Urothelium cell line (cell line): ENCODE measurements at places on chromosomes 7 and 10.

DNA sequence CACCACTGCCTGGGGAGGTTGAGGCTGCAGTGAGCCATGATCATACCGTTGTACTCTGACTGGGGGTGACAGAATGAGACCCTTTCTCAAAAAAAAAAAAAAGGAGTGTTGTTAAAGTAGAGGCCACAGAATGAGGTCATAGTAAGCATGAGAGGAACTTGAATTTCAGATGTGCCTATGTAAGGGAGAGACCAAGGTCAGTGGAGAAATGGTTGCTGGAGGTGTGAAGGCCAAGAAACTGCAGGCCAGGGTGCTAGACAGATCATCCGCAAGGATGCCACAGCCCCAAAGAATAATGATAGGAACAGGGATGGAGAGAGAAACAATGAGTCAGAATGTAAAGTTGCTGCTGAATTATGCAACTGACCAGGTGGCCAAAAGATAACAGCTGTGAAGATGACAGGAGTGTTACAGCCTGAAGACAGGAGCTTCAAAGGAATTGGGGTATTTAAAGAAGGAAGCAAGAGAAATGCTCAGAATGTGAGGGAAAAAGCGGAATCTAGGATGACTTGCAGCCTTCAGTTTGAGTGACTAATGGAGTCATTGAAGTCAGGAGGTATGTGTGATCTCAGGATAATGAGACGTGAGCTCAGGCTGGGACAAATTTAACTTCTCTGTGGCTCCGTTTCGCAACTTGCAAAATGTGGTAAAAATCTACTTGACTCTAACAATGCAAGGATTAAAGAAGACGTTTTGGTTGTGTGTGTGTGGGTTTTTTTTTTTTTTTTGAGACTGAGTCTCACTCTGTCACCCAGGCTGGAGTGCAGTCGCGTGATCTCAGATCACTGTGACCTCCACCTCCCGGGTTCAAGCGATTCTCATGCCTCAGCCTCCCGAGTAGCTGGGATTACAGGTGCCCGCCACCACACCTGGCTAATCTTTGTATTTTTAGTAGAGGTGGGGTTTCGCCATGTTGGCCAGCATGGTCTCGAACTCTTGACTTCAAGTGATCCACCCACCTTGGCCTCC, 22.2 kb downstream of the TYW1B start:
- DNase-seq: no peak

DNA sequence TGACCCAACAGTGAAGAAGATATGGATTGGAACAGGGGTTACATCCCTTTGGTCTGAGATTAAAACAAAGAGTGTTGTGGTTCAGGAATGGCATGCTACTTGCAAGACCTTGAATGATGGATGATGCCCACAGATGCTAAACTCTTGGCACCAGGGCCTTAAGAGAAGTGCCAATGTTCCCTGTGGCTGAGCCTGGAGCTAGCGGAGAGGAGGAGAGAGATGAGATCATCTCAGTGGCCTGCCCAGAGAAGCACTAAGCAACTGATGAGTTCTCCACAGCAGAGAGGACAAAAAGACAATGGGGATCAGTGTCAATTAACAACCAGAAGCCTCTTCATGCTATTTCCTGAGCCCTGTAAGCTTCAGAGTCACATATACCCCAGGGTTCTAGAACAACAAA, 97.8 kb downstream of the ELAPOR2 start:
- DNase-seq: no peak

DNA sequence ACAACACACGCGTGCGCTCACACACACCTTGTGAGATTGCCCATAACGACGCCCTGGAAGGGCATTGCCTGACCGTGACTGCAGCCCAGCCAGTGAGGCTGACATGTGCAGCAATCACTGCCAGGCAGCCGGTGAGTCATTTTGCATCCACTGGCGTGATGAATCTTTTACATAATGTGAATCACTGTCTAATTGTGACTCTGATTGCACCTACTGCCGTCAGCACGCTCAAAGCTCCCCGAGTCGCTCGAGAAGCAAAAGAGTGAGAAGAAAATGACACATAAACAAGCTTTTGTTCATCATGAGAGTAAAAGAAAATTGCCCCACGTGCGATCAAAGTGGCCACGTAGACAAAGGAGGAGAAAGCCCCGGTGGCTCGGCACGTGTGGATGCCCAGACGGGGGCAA, 117.4 kb upstream of the PFKP start:
- DNase-seq: peak; percentile 21

GRCh38 chr10:132518572-132519381, 18.8 kb upstream of the INPP5A start:
- no peak for DNase-seq

DNA sequence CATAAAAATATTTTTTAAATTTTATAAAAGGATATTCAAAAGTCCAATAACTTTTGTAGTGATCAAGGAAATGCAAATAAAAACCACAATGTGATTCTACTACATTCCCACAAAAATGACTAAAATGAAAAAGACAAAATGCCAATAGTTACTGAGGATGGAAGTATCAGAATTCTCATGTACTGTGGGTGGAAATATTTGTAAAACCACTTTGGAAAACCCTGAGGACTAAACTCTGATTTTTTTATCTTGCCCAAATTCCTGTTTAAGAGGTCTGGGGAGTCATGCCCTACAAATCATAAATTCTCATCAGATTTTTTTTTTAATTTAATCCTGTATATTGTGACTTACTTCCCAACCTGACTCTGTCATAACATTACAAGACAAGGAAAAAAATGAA, 9.8 kb upstream of the SEMA3D start:
- no peak for DNase-seq

DNA sequence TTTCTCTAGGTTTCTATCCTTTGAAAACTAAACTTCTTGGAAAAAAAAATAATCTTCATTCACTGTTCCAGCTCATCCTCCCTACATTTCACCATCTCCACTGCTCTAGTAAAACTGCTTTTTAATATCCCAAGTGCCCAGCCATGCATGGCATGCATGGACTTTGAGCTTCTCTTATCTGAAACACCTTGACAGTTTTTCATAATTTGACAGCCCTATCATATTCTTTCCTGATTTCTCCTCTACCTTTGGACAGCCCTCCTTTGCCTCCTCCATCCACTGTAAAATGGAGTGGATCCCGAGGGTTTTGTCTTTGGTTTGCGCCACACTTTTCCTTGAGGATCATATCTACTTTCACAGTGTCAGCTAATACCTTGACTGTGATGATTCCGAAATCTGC, 212.8 kb downstream of the ANK3 start:
- no peak for DNase-seq

DNA sequence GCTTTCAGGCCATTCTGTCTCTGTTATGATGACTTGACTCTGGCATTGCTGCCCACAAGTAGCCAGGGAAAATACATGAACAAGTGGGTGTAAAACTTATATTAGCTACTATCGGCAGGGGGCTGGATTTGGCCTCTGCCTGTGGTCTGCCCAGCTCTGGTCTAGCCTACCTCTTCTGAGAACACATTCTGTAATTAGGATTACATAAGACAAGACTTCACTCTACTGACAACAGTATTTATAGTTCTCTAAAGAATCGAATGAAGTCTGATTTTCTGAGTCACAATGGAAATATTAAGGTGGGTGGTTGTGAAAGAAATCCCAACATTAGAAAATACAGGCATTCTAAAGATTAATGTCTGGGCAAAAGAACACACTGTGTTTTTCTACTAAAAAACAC, 55.5 kb downstream of the DLD start:
- DNase-seq: no peak

- peak; percentile 23 for DNase-seq
Measured at GRCh38 chr10:98748298-98748697, 301.6 kb upstream of the HPS1 start.

GRCh38 chr10:73854310-73854709, 20.0 kb downstream of the CAMK2G start:
- DNase-seq: no peak

GRCh38 chr10:112967200-112967599, 17.2 kb downstream of the TCF7L2 start:
- DNase-seq: no peak

DNA sequence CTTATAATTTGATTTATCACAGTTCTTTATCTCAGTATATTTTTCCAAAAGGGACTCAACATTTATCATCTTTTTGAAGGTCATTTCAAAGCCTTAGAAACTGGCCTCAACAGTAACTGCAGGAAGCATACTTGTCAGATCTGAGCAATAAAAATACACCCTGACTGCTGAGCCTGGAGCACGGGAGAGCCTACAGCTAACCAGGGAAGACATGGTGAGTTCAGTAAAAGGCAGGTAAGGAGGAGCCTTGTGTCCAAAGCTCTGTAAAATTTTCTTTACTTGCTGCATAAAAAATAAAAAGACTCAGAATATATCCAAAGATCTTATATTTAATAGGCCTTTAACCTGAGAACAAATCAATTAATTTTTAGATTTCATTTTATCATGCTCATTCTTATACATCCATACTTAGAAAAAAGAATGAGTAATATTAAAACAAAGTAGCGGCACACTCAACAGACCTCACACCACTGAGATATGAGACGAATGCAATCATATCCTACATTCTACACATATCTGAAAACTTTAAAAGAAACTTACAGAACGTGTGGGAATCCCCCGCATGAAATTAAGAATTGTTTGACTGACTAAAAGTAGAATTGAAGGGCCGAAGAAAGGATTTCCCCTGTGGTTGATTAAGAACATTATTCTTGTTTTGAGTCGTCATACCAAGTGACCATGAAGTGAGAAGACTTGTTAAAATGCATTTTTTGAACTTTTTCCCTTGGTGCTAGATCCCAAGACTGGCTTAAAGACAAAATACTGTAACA, 296.4 kb upstream of the MKLN1 start:
- no peak for DNase-seq

GRCh38 chr10:31687663-31688482, 240.8 kb downstream of the ARHGAP12 start:
- DNase-seq: no peak

DNA sequence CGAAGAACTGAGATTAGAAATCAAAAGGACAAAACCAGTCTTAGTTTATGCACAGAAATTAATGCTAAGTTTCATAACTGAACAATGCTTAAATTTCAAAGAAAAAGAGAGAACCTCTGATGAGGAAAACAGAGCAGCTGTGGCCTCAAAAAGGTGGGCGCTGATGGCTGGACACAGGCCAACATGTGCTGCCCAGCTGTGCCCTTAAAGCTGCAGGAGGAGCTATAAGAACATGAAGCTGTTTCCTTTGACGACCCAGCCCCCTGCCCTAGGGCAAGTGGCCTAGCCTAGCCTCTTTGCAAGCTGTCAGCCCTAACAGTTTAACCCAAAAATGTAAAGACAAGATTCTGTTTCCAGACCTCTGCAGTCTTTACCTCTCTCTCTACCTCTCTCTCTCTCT, 107.7 kb downstream of the GRID1 start:
- no peak for DNase-seq

DNA sequence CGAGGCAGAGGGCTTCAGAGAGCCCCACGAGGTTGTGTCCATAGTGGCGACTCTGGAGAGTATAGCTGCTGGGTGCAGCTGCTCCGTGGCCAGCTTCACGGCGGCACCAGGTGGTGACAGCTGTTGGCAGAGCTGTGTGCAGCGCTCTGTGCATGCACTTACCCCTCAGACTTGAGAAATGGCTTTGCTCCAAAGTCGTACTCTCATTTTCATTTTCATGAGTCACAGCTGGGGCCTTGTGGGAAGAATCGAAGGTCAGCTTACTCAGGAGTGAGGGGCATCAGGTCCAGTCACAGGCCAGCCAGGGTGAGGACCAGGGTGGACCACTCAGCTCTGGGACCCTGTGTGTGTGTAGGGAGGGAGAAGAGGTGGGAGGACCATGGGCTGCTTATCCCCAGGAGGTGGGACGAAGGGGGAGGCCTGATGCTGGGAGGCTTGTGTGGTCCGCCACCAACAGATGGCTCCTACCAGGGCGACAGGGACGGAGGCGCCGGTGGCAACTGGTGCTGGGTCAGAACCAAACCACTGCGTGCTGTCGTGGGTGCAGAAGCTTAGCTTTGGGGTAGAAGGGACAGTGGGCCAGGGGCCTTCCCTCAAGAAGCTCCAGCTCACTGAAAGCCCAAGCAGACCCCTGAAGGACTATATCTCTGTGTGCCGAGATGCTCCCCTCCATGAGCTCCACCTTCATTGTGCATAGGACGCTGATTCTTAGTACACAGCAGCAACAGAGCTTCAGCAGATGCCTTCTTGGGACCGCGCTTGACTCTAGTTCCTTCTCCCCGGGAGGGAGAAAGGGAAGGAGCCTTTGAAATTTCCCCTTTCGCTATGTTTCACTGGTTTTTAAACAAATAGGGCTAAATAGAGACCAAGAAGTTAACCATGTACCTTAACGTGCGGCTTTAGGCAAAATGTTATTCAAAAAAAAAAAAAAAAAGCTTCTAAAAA, 225.0 kb downstream of the CELF2 start:
- DNase-seq: no peak

- DNase-seq: peak; percentile 65
Measured at GRCh38 chr7:151123822-151124464, 37.7 kb downstream of the AGAP3 start.

DNA sequence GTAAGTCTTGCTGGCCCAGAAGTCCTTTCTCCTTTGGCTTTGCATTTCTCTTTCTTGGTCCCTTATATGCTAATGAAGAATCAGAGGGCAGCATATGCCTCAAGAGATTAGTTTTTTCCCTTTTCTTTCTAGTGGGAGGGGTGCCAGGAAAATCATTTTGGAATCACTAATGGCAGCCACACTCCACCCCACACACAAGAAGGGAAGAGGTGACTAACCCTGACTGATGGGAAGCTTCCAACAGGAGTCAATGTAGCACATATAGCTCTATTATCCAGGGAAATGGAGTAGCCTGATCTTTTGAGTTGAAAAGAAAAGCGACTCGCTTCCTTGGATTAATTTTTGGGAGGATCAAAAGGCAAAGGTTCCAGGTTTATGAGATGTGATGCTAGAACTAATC, 225.3 kb downstream of the KIF20B start:
- DNase-seq: no peak

- DNase-seq: no peak
Measured at GRCh38 chr7:46153951-46154787, 233.1 kb upstream of the IGFBP3 start.

DNA sequence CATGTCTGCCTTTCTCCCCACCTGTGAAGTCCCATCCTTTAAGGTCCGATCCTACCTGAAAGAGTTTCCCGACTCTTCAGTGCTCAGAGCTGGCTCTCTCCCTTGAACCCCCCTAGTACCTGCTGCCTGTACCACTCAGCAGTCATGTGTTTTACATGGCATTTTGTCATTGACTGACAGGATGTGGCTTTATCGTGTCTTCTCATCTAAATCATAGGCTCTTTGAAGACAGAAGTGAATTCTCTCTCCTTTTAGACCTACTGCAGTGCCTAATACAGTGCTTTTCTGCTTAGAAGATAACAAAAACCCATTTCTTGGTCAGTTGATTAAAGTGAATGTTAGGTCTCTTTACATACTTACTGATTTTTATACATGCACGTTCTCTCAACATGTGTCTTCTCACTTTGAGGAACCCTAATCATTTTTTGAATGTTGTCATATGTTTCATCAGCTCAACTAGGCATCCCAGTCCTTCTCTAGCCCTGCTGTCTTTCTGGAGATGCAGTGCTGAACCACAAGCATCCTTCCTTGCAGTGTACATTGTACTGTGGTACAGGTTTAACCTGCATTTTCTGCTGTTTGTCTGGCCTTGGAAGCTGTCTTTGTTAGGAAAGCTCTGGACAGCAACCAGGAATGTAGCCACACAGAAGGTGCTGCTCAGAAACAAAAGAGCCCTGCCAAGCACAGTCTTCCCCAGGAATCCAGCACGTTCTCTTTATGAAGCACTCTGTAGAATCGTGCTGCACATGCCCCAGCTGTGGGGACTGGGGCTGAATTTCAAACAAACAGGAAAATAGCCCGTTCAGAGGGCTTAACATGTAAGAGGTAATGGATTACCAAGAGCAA, 28.1 kb upstream of the LRRC4 start:
- DNase-seq: no peak
